Thoracic aorta endothelial cell (primary cell): ENCODE measurements at places on chromosomes 4 and X. TPM values are rescaled to one million over a fixed set of nuclear protein-coding genes. Genes with fewer than 3 reads are reported as not detected.

The CACNA1F gene
- not detected in 2 replicates for total RNA-seq

The IBSP gene
- total RNA-seq, result not detected in 2 replicates

The DCAF8L2 gene
- total RNA-seq, result 0.07 and 0.27 TPM in 2 replicates

The PASD1 gene
- not detected in 2 replicates for total RNA-seq

The CXorf51B gene
- total RNA-seq, result not detected in 2 replicates

The STPG2 gene
- 0.13 TPM in 1 of 2 replicates, not detected in the other for total RNA-seq

The CSN1S1 gene
- total RNA-seq, result not detected in 2 replicates

The ARMCX5 gene
- 16.2 and 16.4 TPM in 2 replicates for total RNA-seq

The PABPC1L2A gene
- not detected in 2 replicates for total RNA-seq

The CXorf49 gene
- not detected in 2 replicates for total RNA-seq

The LDB2 gene
- 117 and 201 TPM in 2 replicates for total RNA-seq

The DGKK gene
- total RNA-seq, result not detected in 2 replicates

The ETFDH gene
- 26.0 and 32.0 TPM in 2 replicates for total RNA-seq

The AADAT gene
- total RNA-seq, result 0.93 and 1.2 TPM in 2 replicates

The SLC25A43 gene
- 21.7 and 26.6 TPM in 2 replicates for total RNA-seq

The ERCC6L gene
- total RNA-seq, result 10.9 and 16.9 TPM in 2 replicates

The SPATA18 gene
- 10.3 and 14.6 TPM in 2 replicates for total RNA-seq

The CFP gene
- 0.13 and 0.14 TPM in 2 replicates for total RNA-seq

The NUDT11 gene
- total RNA-seq, result 4.6 and 9.0 TPM in 2 replicates

The TLR1 gene
- total RNA-seq, result 15.7 and 29.9 TPM in 2 replicates

The NDP gene
- total RNA-seq, result 0.27 and 1.2 TPM in 2 replicates

The MID1IP1 gene
- 17.4 and 28.7 TPM in 2 replicates for total RNA-seq

The S100G gene
- not detected in 2 replicates for total RNA-seq

The DTHD1 gene
- not detected in 2 replicates for total RNA-seq

The EDA2R gene
- 8.9 and 9.9 TPM in 2 replicates for total RNA-seq

The MTMR8 gene
- 1.1 and 2.1 TPM in 2 replicates for total RNA-seq

The DACH2 gene
- total RNA-seq, result not detected in 2 replicates

The SPARCL1 gene
- 0.22 TPM in 1 of 2 replicates, not detected in the other for total RNA-seq

The PFKFB1 gene
- total RNA-seq, result 0.07 TPM in 1 of 2 replicates, not detected in the other

The PNPLA4 gene
- total RNA-seq, result 7.8 and 11.1 TPM in 2 replicates

The HELT gene
- not detected in 2 replicates for total RNA-seq

The ADH7 gene
- not detected in 2 replicates for total RNA-seq

The CSAG1 gene
- not detected in 2 replicates for total RNA-seq
